ENCODE measurements at places on chromosomes 1 and 21.

DNA sequence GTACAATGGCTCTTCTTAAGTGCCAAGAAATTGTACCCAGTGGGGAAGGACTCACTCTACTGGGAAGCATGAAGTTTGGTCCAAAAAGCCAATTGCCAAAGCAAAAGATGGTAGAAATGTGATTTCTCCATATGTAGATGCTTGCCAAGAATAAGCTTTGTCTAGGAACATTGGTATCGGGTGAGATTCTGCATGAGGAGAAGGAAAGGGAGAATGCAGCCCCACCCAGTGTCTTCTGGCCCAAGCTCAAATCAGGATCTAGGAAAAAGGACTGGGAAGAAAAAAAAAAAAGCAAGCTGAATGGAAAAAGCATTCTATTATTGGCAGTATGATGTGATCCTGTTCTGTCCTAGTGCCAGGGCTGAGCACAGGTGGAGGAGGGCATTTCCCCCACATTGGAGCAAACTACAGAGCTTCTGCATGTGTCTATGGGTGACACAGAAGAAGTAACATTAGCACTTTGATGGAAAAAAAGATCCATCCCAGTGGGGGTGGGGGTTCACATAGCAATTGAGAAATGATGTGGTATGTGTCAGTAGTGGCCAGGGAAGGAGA is 226.6 kb downstream of the KCNH1 start:
- DNase-seq: no peak

DNA sequence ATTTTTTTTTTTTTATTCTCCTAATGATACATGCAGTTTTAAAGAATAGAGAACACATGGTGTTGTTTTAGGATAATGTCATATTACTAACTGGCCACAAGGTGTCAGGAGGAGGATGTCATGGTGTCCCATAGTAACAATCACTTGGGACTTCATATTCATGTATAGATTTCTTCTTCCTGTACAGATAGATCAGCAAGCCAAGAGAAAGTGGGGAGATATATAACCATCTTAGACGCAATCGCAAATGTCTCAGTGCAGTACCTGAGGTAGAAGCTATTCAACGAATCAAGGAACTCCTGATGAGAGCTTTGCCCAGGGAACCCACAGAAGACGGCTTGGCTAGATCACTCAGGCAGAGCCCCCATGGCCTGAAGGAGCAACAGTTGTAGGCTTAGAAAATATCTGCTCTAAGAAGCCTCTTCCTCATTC is 12.3 kb downstream of the OR2T11 start:
- DNase-seq: peak; percentile 42

DNA sequence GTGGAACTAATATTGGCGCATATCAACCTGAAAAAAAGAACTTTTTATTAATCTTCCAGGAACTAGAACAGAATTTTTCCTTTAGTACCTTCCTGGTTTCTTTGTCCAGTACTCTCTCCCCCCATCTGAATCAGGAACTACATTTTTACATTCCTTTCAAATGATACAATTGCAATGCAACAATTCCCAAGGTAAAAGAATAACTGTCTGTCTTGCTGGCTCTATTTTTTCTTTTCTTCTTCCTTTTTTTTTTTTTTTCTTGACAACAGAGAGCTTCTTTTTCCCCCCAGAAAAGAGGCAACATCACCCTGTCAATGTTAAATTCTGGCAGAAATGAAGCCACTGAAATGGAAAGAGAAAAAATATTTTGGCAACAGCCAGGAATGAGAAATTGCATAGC is 4.5 kb upstream of the CD101 start:
- DNase-seq: no peak

GRCh38 chr1:9018333-9018732 is 7.9 kb downstream of the SLC2A7 start:
- no peak for DNase-seq

- DNase-seq: no peak
Observed at GRCh38 chr1:110176299-110176956, 26.1 kb downstream of the SLC6A17 start.

GRCh38 chr1:202143011-202143767 is 1.3 kb downstream of the ARL8A start:
- DNase-seq: no peak

- DNase-seq: no peak
Observed at GRCh38 chr1:223803211-223803610, 42.5 kb downstream of the TP53BP2 start.

DNA sequence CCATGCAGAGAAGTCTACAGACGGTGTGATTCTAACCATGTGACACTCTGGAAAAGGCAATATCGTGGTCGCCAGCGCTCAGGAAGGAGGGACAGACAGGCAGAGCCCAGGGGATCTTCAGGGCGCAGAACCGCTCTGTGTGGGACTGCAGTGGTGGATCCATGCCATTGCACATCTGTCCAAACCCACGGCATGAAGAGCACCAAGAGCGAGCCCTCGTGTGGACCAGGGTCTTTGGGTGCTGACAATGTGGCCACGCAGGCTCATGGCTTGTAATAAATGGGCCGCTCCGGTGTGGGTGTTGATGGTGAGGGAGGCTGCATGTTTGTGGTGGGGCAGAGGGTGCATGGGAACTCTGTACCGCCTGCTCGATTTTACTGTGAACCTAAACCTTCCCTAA is 25.3 kb upstream of the POFUT2 start:
- DNase-seq: no peak
